ENCODE measurements at places on chromosomes 1 and 21. TPM values are rescaled to one million over a fixed set of nuclear protein-coding genes. Genes with fewer than 3 reads are reported as not detected.

RER1 gene
- 185 TPM for total RNA-seq

MAP3K7CL gene
- total RNA-seq = 0.92 TPM

CAPN2 gene
- total RNA-seq = 281 TPM

ZNF683 gene
- total RNA-seq = not detected
